ENCODE measurements at places on chromosomes 1 and 21.

- DNase-seq, result peak; percentile 63
Observed at GRCh38 chr21:39562791-39563770, 49.7 kb upstream of the B3GALT5 start.

GRCh38 chr1:91885716-91886506 lies at the start of gene TGFBR3:
TGFBR3 (minus strand) TSS chr1:91886151; CDS start chr1:91861531, 24,620 bp downstream.
- peak; percentile 83 for DNase-seq

- no peak for DNase-seq
Observed at GRCh38 chr1:209777587-209777986, 6.8 kb downstream of the C1orf74 start.

DNA sequence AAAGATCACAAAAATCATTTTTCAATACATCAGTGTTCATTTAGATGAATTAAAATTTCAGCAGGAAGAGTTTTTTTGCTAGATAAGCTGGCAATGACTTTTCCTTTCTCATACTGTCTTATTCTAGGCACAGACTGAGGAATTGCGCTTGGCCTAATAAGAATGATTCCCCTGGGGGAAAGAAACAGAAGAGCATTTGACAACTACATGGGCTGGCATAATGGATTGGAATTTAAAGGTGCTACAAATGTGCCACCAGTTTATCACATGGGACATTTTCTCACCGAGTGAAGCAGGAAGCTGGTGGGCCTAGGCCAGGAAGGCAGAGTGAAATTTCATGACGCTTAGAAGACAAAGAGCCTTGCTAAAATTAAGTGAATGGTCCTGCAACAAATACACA lies 39.3 kb downstream of the CDKN2C start:
- DNase-seq, result no peak

DNA sequence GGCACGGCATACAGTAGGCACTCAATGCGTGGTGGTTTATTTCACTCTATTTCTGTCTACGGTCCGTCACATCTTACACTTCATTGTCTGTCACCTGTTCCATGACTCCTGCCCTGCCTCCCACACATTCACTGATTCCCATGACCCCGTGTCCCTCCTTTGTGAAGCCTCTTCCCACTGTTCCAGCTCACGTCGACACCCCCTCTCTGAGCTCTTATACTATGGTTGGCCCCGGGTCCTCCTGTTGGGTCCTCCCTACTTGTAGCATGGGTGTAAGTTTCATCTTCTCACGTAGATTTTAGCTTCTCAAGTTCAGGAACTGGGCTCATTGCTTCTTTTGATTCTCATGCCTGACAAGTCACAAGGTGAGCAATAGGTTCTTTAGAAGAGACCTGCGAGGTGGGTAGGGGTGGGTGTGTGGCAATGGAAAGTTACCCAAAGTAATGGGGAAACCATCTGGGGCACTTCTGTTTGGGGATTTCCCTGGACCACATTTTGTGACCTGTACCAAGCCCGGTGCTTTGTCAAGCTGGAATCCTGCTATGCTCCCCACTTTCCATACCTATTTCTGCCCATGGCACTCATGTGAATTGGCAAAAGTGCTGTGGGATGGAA lies 22.1 kb upstream of the IL10 start:
- DNase-seq, result no peak

DNA sequence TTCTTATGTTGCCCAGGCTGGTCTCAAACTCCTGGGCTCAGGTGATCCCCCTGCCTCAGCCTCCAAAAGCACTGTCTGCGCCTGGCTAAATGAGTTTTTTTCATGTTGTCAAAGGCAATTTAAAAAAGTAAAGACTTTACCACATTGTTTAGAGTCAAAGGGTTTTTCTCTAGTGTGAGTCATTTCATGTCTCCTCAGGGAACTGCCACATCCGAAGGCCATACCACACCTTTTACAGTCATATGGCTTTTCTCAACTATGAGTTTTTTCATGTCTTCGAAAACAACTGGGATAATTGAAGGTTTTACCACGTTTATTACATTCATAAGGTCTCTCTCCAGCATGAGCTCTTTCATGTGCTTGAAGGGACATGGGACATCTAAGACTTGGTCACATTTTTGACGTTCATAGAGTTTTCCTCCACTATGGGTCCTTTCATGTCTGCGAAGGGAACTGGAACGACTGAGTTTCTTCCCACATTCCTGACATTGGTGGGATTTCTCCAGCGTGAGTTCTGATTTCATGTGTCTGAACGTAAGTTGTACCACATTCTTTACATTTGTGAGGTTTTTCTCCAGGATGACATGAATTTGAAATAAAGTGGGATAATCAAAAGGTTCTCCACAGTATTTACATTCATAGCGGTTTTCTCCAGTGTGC lies 65.6 kb downstream of the UCHL5 start:
- DNase-seq, result no peak

DNA sequence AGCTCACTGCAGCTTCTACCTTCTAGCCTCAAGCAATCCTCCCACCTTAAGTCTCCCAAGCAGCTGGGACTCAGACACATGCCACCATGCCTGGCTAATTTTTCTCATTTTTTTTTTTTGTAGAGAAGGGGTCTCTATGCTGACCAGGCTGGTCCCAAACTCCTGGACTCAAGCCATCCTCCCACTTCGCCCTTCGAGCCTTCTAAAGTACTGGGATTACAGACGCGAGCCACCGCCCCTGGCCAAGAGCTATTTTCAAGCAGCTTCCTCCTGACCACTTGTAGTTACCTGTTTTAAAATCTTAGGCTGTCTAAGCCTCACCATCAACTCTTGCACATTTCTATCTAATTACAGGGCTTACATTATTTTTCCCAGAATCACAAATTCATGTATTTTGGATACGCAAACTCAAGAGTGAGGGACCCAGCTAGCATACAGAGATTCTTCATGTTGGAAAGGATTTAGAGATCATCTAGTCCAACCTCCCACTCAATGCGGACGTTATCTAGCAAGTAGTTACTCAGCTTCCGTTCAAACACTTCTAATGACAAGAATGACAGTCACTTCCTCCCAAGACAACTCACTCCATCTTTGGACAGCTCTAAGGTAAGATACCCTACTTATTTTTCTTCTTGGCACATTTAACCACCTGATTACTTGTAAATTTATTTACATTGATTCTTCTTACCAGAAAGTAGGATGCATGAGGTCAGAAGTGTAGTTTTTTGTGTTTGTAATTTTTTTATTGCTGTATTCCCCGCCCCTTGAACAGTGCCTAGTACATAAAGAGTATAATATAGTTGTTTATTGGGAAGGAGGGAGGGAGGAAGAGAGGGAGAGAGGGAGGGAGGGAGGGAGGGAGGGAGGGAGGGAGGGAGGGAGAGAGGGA lies 65.4 kb downstream of the LUZP1 start:
- DNase-seq, result no peak

DNA sequence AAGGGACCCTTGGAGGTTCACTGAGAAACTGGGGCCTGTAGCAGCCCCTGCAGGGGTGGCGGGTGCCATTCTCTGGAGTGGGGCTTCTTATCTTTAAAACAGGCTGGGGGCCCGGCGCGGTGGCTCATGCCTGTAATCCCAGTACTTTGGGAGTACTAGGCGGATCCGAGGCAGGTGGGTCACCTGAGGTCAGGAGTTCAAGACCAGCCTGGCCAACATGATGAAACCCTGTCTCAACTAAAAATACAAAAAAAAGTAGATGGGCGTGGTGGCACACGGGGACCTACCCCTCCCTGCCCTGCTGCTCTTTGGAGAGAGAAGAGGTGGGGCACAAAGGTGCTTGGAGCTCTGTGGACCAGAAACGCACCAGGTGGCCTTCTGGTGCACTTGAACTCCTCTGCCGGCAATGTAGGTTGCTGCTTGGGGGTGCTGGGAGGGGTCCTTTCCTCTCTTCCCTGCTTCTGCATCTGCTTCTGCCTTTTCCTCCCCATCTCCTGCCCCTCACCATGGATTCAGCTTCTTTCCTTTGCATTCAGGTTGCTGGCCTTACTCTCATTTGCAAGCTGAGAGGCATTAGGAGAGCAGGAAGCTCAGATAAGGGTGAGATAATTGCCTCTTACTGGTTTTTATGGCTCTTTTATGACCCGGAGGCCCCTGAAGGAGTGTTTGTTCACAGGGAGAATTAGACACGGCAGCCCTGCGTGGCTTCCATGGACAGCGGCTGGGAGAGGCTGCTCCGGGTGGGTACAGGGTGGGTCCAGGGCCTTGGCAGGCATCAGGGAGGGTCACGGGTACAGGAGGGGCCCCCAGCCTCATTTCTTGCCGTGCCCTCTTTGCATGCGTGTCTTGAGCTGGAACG lies 57.4 kb downstream of the ARHGEF10L start:
- DNase-seq, result no peak

DNA sequence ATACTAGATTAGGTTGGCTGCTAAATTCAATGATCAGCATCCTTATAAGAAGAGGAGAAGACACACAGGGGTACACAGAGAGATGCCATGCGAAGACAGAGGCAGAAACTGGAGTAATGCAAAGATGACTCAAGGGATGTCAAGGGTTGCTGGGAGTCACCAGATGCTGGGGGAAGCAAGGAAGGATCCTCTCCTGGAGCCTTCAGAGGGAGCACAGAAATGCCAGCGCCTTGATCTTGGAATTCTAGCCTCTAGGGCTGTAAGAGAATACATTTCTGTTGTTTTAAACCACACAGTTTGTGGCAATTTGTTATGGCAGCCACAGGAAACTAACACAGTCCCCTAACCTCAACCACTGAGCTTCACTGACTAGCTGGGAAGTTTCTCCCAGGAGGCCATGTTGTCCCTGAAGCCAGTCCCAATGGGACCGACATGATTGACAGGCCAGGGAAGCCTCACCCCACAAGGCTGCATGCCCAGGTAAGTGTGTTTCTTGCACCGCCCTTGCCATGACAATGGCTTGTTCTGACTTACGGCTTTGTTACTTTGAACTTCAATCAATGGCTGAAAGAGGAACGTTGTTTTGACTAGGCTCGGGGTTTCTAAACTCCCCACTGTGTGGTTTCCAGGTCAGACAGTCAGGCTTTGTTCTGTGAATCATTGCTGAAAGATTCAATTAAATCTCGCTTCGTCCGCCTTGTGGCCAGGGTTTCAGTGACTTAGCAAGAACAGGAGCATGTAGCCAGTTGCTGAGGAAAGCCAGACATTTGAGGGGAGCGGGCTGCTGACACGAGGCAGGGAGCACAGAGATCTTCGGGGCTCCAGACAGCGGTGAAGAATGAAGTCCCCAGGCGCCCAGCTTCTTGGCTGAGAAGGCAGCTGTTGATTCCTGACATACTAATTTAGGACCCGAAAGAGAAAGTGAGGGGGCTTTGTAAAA lies 62.3 kb downstream of the RUNX1 start:
- no peak for DNase-seq

DNA sequence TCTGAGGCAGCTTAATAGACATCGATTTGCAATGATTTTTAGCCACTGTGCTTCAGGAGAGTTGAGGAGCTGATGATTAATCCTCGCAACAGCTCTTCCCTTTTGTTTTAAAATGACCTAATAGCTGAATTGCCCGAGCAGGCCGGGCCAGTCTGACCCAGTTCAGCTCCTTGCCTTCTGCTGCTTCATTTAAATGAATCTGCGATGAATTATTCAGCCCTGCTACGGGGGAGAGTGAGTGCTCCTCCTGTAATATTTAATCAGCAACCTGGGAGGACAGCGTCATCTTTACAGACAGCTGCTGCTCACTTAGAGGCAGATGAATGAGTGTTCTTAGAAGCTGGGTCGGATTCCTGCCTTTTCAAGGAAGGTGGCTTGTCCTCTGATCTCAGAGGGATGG lies 325.1 kb downstream of the CAMTA1 start:
- DNase-seq, result no peak

DNA sequence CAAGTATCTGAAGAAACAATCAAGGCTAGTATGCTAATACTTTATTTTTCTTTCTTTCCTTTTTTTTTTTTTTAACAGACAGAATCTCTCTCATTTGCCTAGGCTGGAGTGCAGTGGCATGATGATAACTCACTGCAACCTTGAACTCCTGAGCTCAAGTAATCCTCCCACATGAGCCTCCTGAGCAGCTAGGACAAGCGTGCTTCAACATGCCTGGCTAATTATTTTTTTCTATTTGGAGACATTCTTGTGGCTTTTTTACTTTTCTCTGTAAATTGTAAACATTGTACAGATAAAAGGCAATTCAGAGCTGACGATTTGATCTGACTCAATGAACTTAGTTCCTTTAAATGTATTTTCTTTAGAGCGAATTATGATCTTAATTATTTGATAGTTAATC lies 41.4 kb downstream of the CCDC18 start:
- DNase-seq, result no peak

- no peak for DNase-seq
Observed at GRCh38 chr21:37874481-37874880, 41.8 kb downstream of the KCNJ6 start.

DNA sequence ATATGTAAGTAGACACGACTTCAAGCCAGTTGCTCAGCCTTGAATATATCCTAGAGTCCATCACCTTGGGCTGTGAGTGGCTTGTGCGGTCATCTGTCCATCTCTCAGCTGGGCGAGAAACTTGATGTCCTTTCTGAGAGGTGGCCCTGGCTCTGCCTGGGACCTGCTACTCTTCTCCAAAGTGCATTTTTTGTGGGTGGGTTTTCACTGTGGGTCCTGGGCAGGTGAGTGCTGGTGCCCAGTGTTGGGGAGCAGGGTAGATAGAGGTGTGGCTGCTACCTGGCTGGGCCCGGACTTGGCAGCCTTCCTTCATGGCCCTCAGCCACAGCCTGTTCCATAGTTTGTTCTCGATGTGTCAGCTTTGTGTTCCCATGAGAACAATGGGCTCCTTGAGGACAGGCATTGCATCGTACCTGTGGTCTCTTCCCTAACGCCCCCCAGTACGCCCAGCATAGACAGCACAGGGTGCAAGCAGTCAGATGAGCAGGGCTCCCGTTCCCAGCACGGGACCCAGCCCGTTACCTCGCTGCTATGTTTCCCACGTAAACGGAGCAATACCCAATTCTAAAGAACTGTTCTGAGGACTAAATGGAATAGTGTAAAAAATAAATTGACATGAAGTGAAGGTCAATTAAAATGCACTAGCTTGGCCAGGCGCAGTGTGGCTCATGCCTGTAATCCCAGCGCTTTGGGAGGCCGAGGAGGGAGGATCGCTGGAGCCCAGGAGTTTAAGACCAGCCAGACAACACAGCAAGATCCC lies 877 bp upstream of the SLX9 start:
- DNase-seq, result no peak
